Lower leg skin (tissue), 4 donors: ENCODE measurements at places on chromosomes 16 and 17. TPM values are rescaled to one million over a fixed set of nuclear protein-coding genes. Genes with fewer than 3 reads are reported as not detected.

- DNase-seq = no peak
Observed at GRCh38 chr17:64133546-64134215, 3.7 kb upstream of the ERN1 start.

- DNase-seq = no peak
Observed at GRCh38 chr17:82662711-82663261, 14.5 kb upstream of the WDR45B start.

- no peak for DNase-seq
Observed at GRCh38 chr16:56345406-56346050, 79.8 kb downstream of the AMFR start.

DNA sequence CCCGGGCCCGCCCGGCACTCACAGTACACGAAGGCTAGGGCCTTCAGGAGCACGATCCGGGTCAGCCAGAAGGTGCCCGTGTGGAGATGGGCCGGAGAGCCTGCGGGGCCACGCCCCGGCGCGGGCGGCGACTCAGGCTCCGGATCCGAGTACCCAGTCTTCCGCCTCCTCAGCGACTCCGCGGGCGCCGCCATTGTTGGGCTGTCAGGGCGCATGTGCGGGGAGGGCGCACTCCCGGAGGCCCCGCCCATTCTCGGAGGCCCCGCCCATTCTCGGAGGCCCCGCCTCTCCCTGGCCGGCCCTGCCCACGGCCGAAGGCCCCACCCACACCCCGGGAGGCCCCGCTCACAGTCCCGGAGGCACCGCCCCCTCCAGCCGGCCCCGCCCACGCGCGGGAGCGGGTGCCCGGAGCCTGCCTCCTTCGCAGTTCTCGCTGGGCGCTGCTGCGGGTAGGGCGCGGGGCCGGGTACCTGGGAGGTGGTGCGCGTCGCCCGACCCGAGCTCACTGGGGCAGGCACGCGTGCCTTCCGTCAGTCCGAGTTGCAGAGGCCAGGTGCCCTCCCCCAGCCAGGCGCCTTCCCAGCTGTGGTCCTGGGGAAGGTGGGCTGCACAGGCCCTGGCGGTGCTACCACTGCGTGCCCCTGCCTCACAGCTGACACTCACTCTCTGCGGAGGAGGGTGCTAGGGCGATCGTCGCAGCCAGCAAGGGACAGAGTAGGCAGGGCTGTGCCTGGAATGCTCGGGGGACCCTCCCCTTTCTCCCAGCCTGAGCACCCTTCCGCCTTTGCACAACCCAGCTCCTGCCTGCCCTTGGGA is at the start of gene LMF1:
LMF1 (minus strand) TSS at position 219 of the 816 bp plus-strand sequence; CDS start at position 215, 4 bp downstream.
- peak; percentile 99 for DNase-seq

- no peak for DNase-seq
Observed at GRCh38 chr16:79282806-79283205, 317.7 kb downstream of the MAF start.

DNA sequence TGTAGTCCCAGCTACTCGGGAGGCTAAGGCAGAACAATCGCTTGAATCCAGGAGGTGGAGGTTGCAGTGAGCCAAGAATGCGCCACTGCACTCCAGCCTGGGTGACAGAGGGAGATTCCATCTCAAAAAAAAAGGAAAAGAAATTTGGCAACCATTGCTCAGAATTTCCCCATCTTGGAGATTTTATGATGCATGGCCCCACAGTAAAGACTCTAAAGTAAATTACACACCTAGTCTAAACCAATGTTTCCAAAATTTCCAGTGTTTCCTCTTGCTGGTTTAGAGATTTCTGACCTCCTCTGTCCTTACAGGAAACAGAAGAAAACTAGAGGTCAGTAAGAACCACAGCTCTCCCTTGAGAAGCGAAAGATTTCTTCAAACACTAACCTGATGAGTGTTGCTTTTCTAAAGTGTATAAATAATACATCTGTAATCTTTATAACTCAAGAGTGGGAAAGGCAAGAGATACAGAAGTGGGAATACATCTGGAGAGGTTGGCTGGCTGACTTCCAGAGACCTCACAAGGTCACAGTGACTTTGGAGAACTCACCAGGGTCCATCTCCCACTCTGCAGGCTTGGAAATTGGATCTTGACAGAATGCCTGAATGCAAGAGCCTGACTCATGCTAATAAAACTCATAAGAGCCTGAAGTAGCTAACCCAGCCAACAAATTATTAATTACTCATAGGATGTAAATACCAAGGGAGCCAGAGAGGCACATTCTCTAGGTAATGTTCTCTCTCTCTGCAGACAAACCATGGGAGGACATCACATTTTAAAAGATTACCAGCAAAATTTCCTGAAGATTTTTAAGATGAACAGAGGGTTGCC is 8.8 kb downstream of the ADAT1 start:
- peak; percentile 14 for DNase-seq

DNA sequence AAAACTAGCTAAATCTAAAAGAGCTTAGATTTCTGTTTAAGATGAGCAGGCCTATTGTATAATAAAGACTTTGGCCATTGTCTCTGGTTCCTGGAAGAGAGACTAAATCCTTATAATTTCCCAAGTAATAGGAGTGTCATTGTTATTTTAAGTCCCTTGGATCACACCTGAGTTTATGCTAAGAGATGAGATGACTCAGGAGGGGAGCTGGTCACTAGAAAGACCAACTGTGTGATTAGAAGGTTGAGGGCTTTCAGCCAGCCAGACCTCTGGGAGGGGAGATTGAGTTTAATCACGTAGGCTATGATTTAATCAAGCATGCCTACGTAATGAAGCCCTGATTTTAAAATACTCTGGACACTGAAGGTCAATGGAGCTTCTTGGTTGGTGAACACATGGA is 156.9 kb upstream of the C17orf78 start:
- no peak for DNase-seq

DNA sequence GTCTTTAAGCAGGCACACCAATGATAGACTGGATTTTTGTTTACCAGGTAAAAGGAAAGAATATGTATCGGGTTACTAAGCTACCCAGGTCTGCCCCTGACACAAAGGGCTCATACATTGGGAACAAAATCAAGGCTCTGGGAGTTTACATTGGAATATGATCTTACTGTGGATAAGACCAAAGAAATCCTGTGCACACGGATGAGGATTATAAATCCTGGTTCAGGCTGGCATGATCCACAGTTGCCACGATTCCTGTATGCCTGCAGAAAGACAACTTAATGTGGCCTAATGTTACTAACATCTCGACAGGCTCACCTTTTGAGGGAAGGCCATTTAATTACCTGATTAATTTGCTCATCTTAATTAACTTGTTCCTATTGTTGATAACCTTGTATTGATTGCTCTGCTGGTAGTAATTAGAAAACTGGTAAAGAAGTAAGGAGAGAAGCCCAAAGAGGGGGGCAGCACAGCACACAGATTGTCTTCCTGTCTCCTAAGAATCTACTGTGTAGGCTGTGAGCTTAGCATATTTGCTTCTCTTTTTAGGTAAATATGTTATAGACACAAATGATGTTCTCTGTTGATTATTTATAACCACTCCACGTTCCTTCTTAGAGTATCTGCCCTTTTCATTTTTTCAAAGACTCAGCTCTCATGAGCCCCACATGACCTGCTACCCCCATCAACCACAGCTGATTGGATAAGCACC is 51.0 kb upstream of the TOX3 start:
- DNase-seq = no peak

GRCh38 chr17:17944242-17944641 is 28.0 kb downstream of the TOM1L2 start:
- DNase-seq = no peak

GRCh38 chr16:50359626-50360025 is 9.2 kb downstream of the BRD7 start:
- DNase-seq = no peak

DNA sequence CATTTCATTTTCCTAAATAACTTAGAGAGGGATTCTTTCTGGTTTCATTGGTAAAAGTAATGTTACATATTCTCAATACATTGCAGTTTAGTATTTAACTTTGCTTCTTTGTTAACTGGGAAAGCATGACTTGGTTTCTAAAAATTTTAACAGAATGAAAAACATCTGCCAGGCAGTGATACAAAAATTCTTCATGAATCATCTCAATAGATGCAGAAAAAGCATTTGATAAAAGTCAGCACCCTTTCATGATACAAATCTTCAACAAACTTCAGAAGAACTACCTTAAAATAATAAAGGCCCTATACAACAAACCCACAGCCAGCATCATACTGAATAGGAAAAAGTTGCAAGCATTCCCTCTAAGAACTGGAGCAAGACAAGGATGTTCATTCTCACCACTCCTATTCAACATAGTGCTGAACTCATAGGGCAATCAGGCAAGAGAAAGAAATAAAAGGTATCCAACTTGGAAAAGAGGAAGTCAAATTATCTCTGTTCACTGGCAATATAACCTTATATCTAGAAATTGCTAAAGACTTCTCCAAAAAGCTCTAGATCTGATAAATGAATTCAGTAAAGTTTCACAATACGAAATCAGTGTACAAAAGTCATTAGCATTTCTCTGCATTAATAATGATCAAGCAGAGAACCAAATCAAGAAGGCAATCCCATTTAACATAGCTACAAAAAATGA is 50.4 kb downstream of the SLFN5 start:
- no peak for DNase-seq

- DNase-seq = no peak
Observed at GRCh38 chr17:7445619-7445968, 733 bp downstream of the CHRNB1 start.

DNA sequence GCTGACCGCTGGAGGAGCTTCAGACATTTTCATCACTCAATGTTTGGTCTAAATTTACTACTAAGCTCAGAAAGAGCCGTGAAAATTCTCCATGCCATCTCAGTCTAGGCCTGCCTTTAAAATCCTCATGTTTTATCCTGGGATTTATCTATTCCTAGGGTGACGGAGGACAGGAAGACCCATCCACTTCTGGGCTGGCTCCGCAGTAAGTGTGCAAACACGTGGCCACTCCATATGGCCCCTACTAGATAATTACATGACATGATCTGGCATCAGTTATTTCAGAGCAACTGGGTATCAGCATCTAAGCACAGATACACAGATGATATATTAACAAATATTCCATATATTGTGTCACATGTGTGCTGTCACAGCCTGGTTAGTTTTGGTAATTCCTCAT is 77.8 kb upstream of the HS3ST4 start:
- DNase-seq = no peak

DNA sequence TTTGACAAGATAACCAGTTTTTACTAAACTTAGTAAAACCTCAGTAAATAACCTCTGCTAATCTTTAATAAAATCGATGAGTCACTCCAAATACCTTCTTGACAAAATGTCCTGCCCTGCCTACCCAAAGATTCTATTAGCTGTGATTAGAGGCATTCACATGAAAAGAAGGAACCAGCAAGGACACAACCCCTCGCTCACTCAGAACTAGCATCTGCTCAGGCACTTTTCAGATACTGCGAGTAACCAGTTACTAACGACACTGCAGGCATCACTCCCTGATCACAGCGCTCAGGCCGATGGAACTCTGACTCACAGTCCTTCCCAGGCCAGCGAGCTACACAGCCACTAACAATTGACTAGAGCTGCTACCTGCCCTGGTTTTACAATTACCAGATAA is 24.3 kb downstream of the PELP1 start:
- DNase-seq = no peak

DNA sequence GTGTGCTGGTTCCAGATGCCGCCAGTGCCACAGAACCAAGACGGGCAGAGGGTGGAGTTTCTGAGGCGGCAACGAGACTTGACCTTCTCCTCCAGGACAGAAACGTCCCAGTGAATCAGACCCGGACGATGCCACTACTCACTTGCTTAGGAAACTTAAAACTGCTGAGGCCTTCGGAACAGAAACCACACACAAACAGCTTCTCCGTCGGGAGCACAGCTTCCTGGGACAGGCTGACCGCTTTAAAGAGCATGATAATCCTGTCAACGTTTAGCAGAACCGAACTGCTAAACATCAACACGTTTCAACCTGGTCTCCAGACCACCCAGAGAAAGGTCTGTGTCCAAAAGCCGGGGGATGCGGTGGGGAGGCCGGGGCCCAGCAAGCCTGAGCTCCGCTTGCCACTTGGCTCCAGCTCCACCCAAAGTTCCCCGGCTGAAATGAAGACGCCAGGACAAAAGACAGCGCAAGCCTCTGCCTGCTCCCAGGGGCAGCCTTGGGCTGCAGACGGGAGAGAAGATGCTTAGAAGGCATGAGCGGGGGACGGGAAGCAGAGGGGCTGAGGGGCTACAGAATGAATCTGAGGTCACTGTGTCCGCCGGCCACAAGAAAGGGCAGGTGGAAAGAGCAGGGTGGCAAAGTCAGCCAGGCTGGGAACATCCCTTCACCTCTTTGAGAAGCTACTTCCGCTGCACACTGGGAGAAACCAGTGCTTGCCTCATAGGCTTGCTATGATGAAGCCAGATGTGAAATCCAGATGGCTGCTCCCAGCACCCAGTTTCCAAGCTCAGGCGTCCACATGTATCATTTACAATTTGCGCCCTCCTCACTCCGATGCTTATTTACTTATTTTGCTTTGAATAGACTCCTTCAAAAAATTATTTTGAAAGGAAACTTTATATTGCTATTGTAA is 69.0 kb downstream of the MRM3 start:
- no peak for DNase-seq

DNA sequence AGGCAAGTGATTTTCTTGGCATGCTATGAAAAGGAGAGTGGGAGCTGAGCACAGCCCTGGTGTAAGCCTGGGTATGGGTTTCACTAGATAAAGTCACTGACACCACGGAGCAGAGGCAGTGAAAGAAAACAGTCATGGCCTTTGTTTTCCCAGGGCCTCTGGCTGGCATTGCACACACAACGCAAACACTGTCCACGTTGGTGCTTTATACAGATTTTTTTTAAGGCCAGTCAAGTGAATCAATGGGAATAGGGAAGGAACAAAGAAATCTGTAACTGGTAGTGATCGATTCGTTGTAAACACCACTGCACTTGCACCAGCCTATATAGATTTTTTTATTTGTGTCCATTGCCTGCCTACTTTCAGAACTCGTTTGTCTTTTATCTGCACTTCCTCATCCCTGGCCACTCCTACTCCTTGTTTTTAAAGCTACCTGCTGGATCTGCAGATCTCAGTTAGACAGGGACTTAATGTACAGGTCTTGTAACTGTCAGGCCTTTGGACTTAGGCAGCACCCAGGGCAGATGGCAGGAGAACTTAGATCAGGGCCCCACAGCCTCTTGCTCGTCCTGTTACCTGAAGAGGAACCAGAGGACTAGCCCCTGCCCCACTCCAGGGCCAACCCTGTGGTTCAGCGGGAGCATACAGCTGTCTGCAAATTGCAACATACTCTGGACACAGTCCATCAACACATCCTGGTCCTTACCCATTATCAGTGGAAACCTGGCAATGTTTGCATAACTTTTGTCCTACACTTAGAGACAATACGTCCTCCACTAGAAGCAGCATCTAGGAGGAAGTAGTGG is 10.6 kb upstream of the TMIGD1 start:
- no peak for DNase-seq

The NMT1 gene
- 101 TPM for total RNA-seq

The CLDN6 gene
- total RNA-seq = not detected

The KRT13 gene
- total RNA-seq = not detected

The C16orf46 gene
- total RNA-seq = 2.0 TPM

The CDK12 gene
- 56.8 TPM for total RNA-seq

The PIPOX gene
- 2.5 TPM for total RNA-seq

The SERPINF2 gene
- total RNA-seq = 9.0 TPM

The ANKRD13B gene
- total RNA-seq = 14.1 TPM

The CDRT4 gene
- total RNA-seq = not detected

The TBC1D3G gene
- not detected for total RNA-seq

The HOXB9 gene
- total RNA-seq = not detected

The NGFR gene
- total RNA-seq = 25.4 TPM

The CDH1 gene
- 156 TPM for total RNA-seq

The HOXB8 gene
- 1.4 TPM for total RNA-seq

The C1QTNF1 gene
- 53.1 TPM for total RNA-seq
